Osteoblast (primary cell): ENCODE measurements at places on chromosomes 12 and 14. TPM values are rescaled to one million over a fixed set of nuclear protein-coding genes. Genes with fewer than 3 reads are reported as not detected.

FBRSL1 gene
- total RNA-seq, result 2.7 and 12.3 TPM in 2 replicates

GRCh38 chr14:34180434-34180833 lies 229.6 kb upstream of the EGLN3 start:
- no peak overlapping the region for H3K27ac ChIP-seq
- no peaks in the 10 kb centered on the region for H3K36me3 ChIP-seq
- H3K4me1 ChIP-seq, result no peaks in the 10 kb centered on the region
- H3K27me3 ChIP-seq, result no peaks in the 10 kb centered on the region
- H3K4me3 ChIP-seq, result no peak overlapping the region

GRCh38 chr12:52774629-52775250 lies 2.4 kb downstream of the KRT76 start:
- H3K4me3 ChIP-seq, result no peak overlapping the region
- peaks cover 69% of the 10 kb centered on the region for H3K27me3 ChIP-seq
- H3K27ac ChIP-seq, result no peak overlapping the region
- DNase-seq, result no peak

- no peaks in the 10 kb centered on the region for H3K4me1 ChIP-seq
- no peaks in the 10 kb centered on the region for H3K36me3 ChIP-seq
- no peak overlapping the region for H3K27ac ChIP-seq
- no peak for DNase-seq
- H3K4me3 ChIP-seq, result no peak overlapping the region
Measured at GRCh38 chr12:5660238-5660637, 228.3 kb downstream of the NTF3 start.

DNA sequence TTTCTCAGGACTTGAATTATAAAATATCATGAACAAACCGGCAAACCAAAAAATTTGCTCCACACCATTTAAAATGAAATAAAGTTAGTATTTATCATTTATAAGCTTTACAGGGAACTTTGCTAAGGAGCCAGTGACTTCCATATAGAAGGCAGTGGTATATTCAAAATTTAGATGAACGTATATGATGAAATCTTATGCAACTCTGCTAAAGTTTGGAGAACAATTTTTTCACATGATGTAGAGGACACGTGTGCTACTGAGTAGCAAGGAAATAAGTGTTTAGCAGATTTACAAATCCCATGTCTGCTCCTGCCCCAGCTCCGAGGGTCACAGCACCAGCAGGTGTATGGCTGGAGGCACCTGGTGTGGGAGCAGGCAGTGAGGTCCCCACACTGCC lies 70.8 kb upstream of the IFNG-AS1 start:
- H3K4me3 ChIP-seq, result no peak overlapping the region
- no peak overlapping the region for H3K27ac ChIP-seq
- no peaks in the 10 kb centered on the region for H3K4me1 ChIP-seq
- H3K36me3 ChIP-seq, result no peaks in the 10 kb centered on the region

GRCh38 chr12:74283646-74284045 lies 254.0 kb upstream of the ATXN7L3B start:
- H3K4me3 ChIP-seq, result no peak overlapping the region
- no peaks in the 10 kb centered on the region for H3K36me3 ChIP-seq
- H3K4me1 ChIP-seq, result no peaks in the 10 kb centered on the region
- no peak overlapping the region for H3K27ac ChIP-seq
- no peaks in the 10 kb centered on the region for H3K27me3 ChIP-seq
- no peak for DNase-seq

ITGA7 gene
- total RNA-seq, result 22.4 and 24.8 TPM in 2 replicates

GRCh38 chr14:68712703-68713370 lies 80.0 kb downstream of the ZFP36L1 start:
- no peaks in the 10 kb centered on the region for H3K4me1 ChIP-seq
- no peak for DNase-seq
- H3K27me3 ChIP-seq, result no peaks in the 10 kb centered on the region
- no peak overlapping the region for H3K4me3 ChIP-seq
- H3K36me3 ChIP-seq, result no peaks in the 10 kb centered on the region

DNA sequence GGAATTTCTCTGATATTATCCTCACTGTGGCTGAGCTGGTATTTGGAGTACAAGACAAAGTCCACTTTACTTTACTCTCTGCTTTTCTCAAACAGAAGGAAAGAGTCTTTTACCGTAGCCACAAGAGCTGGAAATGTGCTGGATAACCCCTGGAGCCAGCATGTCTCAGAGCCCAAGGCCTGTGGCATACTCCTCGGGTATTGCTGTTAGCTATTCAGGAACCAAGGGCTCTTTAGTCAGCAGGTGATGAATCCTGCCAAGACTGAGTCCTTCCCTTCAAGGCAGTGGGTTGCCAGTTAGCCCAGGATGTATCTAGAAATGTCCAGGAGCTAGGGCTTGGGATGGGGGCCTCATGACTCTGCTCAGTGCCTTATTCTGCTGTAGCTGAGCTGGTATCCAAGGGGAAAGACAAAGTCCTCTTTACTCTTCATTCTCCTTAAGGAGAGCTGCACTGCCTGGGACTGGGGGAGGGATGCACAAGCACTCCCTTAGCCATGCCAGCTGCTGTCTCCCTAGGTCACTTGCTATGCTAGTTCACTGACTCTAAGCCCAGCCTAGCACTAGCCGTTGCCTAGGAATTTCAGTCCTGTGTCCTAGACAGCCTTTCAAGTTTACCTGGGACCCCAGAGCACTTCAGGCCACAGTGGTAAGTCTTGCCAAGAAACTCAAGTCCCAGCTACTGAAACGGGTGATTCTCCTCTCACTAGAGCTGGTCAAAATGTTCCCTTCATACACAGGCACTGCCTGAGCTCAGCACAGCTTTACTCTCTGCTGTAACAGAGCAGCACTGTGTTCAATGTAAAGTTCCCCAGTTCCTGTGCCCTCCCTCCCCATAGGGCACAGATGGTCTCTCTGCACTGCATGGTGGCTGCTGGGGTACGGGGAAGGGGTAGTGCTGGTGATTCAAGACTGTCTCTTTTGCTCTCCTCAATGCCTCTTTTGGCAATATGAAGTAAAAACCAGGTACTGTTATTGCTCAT lies 136.4 kb downstream of the SLC35F4 start:
- H3K27me3 ChIP-seq, result no peaks in the 10 kb centered on the region
- H3K27ac ChIP-seq, result no peak overlapping the region
- peaks cover 18% of the 10 kb centered on the region for H3K4me1 ChIP-seq
- no peak for DNase-seq
- no peak overlapping the region for H3K4me3 ChIP-seq
- no peaks in the 10 kb centered on the region for H3K36me3 ChIP-seq

GRCh38 chr14:55913324-55914025 lies 204.7 kb upstream of the PELI2 start:
- peaks cover 6% of the 10 kb centered on the region for H3K27me3 ChIP-seq
- DNase-seq, result peak; percentile 74
- no peak overlapping the region for H3K4me3 ChIP-seq
- H3K36me3 ChIP-seq, result no peaks in the 10 kb centered on the region
- H3K4me1 ChIP-seq, result peaks cover 25% of the 10 kb centered on the region

- peaks cover 18% of the 10 kb centered on the region for H3K4me1 ChIP-seq
- no peaks in the 10 kb centered on the region for H3K27me3 ChIP-seq
- no peak for DNase-seq
- H3K4me3 ChIP-seq, result no peak overlapping the region
- no peak overlapping the region for H3K27ac ChIP-seq
Measured at GRCh38 chr12:49838973-49839633, 3.8 kb downstream of the BCDIN3D start.

CABP1 gene
- not detected in 2 replicates for total RNA-seq

GLT1D1 gene
- not detected in 2 replicates for total RNA-seq

GRCh38 chr12:8780389-8780788 lies 42.0 kb upstream of the A2ML1 start:
- H3K27me3 ChIP-seq, result no peaks in the 10 kb centered on the region
- H3K4me3 ChIP-seq, result no peak overlapping the region
- DNase-seq, result peak; percentile 82
- H3K4me1 ChIP-seq, result no peaks in the 10 kb centered on the region

DNA sequence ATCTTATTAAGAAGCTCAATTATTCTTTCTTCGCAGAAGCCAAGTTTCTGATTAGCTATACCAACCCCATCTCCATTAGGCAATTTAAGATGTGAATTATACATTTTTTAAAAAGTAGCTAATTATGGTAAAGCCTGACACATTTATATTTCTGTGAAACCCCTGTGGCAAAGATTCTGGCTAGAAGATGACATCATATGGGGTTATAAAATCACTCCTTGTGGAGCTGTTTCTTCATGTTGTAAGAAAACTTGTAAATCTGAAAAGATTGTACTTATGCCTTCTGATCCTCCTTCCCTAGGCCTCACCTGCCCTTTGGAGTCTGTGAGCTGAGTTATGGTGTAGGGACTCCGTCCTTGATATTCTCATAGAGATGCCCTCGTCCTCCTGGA lies 78.1 kb downstream of the CHST11 start:
- no peak overlapping the region for H3K27ac ChIP-seq
- no peak for DNase-seq
- H3K27me3 ChIP-seq, result no peaks in the 10 kb centered on the region
- no peaks in the 10 kb centered on the region for H3K36me3 ChIP-seq
- peaks cover 5% of the 10 kb centered on the region for H3K4me1 ChIP-seq
- H3K4me3 ChIP-seq, result no peak overlapping the region

SELPLG gene
- total RNA-seq, result 1.1 and 1.2 TPM in 2 replicates

DNA sequence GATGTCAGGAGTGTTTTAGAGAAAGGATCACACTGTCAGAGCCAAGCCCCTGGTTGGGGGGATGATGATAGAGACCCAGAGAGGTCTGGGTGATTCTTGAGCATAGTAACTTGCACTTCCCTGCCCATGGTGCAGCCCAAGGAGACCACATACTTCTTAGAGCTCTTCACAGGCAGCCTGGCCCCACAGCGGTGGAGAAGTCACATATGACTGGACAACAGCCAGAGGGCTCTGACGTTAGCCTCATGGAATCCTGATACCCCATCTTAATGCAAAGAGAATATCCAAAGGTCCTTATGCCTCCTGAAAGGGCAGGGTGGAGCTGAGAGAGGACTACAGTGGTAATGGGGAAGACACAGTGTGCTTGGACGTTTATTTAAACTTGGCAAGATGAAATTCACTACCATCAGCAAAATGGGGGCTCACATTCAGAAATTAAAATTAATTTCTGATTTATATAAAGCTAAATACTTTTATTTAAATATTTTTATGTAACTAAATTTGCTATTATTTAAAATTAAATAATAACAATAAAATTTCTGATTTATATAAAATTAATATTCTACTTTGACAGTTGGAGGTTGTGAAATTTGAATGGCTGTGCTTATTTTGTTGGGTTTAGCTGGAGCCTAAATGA lies 131.3 kb downstream of the KTN1 start:
- H3K4me3 ChIP-seq, result no peak overlapping the region
- H3K27me3 ChIP-seq, result peaks cover 3% of the 10 kb centered on the region
- DNase-seq, result no peak
- no peak overlapping the region for H3K27ac ChIP-seq
- no peaks in the 10 kb centered on the region for H3K36me3 ChIP-seq

COA8 gene
- 23.0 and 24.6 TPM in 2 replicates for total RNA-seq

GRCh38 chr14:52918486-52918885 lies 32.4 kb downstream of the FERMT2 start:
- peaks cover 52% of the 10 kb centered on the region for H3K36me3 ChIP-seq
- no peaks in the 10 kb centered on the region for H3K27me3 ChIP-seq
- H3K4me3 ChIP-seq, result no peak overlapping the region

GRCh38 chr14:102993523-102993922 lies 63.8 kb downstream of the CDC42BPB start:
- no peaks in the 10 kb centered on the region for H3K27me3 ChIP-seq
- peaks cover 41% of the 10 kb centered on the region for H3K36me3 ChIP-seq
- no peak overlapping the region for H3K4me3 ChIP-seq

PUS7L gene
- 18.9 and 20.6 TPM in 2 replicates for total RNA-seq

RIMBP2 gene
- total RNA-seq, result not detected in 2 replicates

GRCh38 chr14:83827383-83827782 lies 1702.6 kb upstream of the FLRT2 start:
- DNase-seq, result no peak
- H3K4me3 ChIP-seq, result no peak overlapping the region
- no peaks in the 10 kb centered on the region for H3K27me3 ChIP-seq
- H3K4me1 ChIP-seq, result no peaks in the 10 kb centered on the region
- no peak overlapping the region for H3K27ac ChIP-seq

DNA sequence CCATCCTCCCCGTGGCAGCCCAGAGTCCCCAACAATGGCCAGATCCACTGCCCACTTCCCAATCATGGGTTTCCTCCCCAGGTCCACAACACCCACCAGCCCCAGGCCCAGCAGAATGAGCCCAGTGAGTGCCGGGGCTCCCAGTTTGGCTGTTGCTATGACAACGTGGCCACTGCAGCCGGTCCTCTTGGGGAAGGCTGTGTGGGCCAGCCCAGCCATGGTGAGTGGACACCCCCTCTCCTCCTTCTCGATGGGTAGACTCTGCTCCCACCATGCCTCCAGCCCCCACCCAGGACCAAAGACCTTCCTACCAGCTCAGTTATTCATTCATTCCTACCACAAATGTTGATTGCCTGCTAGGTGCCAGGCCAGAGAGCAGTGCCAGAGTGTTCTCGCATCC lies 23.8 kb downstream of the PAPLN start:
- H3K4me1 ChIP-seq, result no peaks in the 10 kb centered on the region
- no peak overlapping the region for H3K4me3 ChIP-seq
- no peak overlapping the region for H3K27ac ChIP-seq
- no peaks in the 10 kb centered on the region for H3K36me3 ChIP-seq
- peak; percentile 69 for DNase-seq
- H3K27me3 ChIP-seq, result no peaks in the 10 kb centered on the region

NYNRIN gene
- 7.2 and 9.1 TPM in 2 replicates for total RNA-seq

GRCh38 chr12:55392032-55392795 lies 8.1 kb upstream of the OR6C65 start:
- no peaks in the 10 kb centered on the region for H3K4me1 ChIP-seq
- no peak overlapping the region for H3K4me3 ChIP-seq
- no peak for DNase-seq
- H3K27ac ChIP-seq, result no peak overlapping the region

GRCh38 chr14:88521818-88522217 lies 33.0 kb downstream of the PTPN21 start:
- H3K36me3 ChIP-seq, result no peaks in the 10 kb centered on the region
- H3K4me1 ChIP-seq, result peaks cover 10% of the 10 kb centered on the region
- H3K27me3 ChIP-seq, result no peaks in the 10 kb centered on the region
- DNase-seq, result no peak
- no peak overlapping the region for H3K4me3 ChIP-seq

DNA sequence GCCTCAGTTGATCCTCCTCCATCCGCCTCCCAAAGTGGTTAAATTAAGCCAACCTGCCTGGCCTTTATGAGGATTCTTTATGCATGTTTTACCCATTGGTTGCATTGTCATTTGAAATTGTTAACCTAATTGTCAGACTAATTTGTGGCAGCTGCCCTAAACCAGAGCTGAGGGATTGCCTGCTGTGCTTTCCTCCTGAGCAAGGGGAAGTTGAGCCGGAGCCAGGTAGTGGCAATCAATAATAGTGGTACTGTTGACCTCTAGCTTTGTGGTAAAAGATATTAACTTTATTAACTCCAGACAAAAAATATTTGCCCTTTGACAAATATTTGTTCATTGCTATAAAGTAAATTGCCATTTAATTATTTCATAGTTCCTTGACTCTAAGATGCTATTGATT lies 5.6 kb upstream of the HEBP1 start:
- H3K27ac ChIP-seq, result no peak overlapping the region
- DNase-seq, result no peak
- peaks cover 23% of the 10 kb centered on the region for H3K4me1 ChIP-seq
- no peaks in the 10 kb centered on the region for H3K36me3 ChIP-seq

DNA sequence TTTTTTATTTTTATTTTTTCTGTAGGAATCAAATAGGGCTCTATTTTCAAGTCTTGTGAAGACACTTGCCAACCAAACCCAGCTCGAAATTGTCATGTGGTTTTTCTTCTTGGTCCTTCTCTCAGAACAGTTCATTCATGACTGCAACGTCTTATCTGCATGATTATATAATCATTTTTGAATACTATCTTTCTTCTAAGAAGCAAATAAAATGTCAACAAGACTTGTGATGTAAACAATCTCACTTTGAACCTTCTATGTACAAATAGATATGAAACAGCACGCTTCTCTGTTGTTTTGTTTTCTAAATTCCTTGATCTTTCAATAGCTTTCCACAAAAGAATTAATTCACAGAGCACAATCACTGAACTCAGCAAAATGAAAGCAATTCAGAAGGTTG lies 320.7 kb downstream of the SOX5 start:
- no peak overlapping the region for H3K27ac ChIP-seq
- H3K27me3 ChIP-seq, result no peaks in the 10 kb centered on the region
